Endodermal cell (in vitro differentiated cells): ENCODE measurements at places on chromosomes 1 and 21.
A peak's percentile ranks its signal among the peaks of the same experiment; 100 is the strongest.

- DNase-seq, result no peak
Observed at GRCh38 chr1:26028490-26028980, 7.0 kb downstream of the EXTL1 start.

DNA sequence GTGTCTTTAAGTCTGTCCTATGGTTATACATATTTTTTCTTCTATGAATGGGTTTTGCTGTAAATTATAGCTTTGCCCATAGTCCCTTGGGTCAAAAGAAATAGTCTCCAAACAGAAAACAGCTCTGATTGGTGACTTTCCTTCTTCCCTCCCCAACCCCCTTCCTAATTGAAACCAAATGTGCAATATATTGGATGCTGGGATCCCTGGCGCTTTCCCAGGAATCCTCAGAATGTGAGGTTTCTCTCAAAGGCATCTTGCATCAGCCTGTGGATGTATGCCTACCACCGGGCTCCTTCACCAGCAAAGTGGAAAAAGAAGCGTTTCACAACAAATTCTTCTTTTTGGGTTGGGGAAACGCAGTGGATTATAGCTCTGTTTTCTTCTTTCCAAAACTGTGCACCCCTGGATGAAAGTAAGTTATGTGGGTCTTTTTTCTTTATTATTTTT is at the start of gene DDR2:
Gene DDR2 (plus strand): TSS at position 248 of the 450 bp plus-strand sequence. CDS start 86,600 bp downstream, outside the sequence.
- DNase-seq, result peak; percentile 50

- no peak for DNase-seq
Observed at GRCh38 chr21:44865561-44866280, 7.8 kb downstream of the PTTG1IP start.

DNA sequence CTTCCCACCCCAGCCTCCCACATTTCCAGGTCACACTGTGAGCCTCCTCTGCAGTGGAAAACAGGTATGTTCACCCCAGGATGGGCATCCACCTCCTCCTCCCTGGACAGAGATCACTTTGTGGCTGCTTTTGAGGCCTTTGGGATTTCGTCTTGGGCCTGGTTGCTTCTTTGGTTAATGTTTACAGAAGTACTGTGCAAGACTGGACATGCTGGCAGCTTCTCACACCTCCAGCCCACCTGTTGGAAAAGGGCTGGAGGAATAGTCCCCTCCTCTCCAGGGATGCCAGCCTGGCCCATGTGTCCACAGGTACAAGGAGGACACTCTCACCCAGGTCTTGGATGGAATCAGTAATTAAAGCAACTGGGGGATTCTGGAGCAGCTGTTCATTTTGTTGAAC is 56.1 kb downstream of the KAZN start:
- no peak for DNase-seq

- DNase-seq, result no peak
Observed at GRCh38 chr1:160107512-160107911, 8.0 kb upstream of the ATP1A2 start.

- DNase-seq, result no peak
Observed at GRCh38 chr1:241440904-241441303, 78.7 kb downstream of the FH start.

DNA sequence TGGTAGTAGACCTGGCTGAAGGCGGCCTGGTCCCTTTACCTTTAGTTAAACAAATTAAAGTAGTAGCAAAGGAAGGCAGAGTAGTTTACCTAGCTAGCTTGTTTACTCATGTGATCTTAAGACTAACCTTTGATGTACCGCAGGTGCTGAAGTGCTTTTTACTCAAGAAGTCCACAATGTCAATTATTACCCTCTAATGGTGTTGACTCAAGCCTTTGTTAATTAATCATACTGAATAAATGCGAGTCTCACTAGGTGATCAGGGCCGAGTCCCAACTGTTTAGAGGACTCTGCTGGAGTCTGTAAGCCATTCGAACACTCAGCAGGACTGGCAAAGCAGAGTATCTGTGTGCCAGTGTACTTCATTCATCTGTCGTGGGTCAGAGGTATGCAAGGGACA is 381.1 kb upstream of the NCAM2 start:
- peak; percentile 66 for DNase-seq

- no peak for DNase-seq
Observed at GRCh38 chr1:66747501-66747900, 4.8 kb upstream of the DYNLT5 start.

- no peak for DNase-seq
Observed at GRCh38 chr1:118145721-118146120, 39.3 kb downstream of the SPAG17 start.

GRCh38 chr1:234676103-234676594 is 66.2 kb upstream of the IRF2BP2 start:
- DNase-seq, result peak; percentile 93

DNA sequence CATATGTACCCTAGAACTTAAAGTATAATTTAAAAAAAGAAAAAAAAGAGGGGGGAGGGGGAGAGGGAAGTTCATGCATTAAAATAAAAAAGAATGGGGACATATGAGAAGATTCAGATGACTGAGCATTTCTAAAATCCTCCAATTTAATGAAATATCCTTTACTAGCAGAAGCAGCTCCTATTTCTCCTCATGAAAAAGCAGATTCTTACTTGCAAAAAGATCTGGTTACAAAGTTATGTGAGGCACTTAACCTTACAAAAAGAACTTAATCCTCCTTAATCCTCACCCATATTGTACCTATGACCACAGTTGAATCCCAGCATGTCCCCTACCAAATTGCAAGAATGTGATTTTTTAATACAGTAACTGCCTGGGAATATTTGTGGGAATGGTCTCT is 298.5 kb downstream of the SRGAP2C start:
- DNase-seq, result no peak

GRCh38 chr1:200176181-200176580 is 148.7 kb downstream of the NR5A2 start:
- no peak for DNase-seq

- no peak for DNase-seq
Observed at GRCh38 chr1:15016001-15016400, 137.5 kb upstream of the TMEM51 start.

- no peak for DNase-seq
Observed at GRCh38 chr1:72278461-72278860, 3.9 kb downstream of the NEGR1 start.

DNA sequence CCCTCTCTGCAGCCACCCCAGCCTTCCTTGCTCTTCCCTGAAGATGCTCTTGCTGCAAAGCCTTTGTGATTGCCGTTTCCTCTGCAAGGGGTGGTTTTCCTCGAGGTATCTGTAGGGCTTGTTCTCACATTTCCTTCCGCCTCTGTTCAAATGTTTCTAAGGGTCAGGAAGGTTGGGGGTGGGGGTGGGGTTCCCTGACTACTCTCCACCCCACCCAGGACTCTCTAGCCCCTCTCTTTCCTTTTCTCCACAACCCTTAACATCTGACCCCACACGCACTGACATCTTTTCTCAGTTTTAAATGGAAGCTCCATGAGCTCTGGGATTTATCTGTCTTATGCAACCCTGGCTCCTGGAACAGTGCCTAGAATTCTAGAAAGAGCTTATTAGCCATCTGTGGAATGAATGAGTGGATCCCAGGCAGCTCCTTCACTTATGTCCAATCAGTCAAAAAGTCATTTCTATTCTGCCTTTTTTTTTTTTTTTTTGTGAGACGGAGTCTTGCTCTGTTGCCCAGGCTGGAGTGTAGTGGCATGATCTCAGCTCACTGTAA is 27.3 kb upstream of the ZNF362 start:
- DNase-seq, result no peak

GRCh38 chr21:44995343-44995941 is 55.6 kb downstream of the SLX9 start:
- DNase-seq, result no peak

GRCh38 chr1:37354876-37355650 is 119.3 kb upstream of the ZC3H12A start:
- DNase-seq, result no peak

- DNase-seq, result no peak
Observed at GRCh38 chr1:29625084-29625420, 388.7 kb downstream of the PTPRU start.

DNA sequence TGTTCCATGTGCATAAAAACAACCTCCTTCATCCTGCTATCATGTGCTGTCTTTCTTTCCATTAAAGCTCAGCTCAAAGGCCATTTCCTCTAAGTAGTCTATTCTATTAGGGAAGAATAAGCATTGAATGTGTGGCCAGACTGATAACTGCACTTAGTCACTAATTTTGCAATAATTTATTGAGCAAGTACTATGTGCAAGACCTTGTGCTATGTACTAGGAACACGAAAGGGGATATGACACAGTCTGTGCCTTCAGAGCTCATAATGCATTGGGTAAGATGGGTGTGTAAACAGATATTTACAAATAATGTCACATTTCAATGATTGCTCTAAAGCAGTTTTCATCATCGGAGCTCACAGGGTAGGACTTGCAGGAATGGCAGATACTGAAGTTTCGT is 54.2 kb downstream of the NMNAT2 start:
- no peak for DNase-seq

DNA sequence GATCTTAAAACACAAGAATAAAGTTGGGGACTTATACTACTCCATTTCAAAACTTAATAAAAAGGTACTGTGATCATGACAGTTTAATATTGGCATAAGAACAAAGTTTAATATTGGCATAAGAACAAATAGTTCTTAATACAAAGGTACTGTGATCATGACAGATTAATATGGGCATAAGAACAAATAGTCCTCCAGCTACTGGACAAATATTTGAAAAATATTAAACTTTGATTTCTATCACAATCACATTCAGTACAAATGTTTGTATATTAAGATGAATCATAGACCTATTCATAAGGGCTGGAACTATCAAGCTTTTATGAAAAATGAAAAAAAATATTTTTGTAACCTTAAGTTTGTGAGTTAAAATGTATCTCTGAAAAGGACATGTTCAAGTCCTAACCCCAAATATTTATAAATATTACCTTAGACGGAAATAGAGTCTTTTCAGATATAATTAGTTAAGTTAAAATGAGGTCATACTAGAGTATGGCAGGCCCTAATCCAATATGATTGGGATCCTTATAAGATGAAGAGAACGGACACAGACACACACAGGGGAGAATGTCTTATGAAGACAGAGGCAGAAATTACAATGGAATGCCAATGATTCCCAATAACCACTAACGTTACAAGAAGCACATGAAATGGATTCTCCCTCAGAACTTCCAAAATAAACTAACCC is 79.1 kb upstream of the RGS1 start:
- no peak for DNase-seq

DNA sequence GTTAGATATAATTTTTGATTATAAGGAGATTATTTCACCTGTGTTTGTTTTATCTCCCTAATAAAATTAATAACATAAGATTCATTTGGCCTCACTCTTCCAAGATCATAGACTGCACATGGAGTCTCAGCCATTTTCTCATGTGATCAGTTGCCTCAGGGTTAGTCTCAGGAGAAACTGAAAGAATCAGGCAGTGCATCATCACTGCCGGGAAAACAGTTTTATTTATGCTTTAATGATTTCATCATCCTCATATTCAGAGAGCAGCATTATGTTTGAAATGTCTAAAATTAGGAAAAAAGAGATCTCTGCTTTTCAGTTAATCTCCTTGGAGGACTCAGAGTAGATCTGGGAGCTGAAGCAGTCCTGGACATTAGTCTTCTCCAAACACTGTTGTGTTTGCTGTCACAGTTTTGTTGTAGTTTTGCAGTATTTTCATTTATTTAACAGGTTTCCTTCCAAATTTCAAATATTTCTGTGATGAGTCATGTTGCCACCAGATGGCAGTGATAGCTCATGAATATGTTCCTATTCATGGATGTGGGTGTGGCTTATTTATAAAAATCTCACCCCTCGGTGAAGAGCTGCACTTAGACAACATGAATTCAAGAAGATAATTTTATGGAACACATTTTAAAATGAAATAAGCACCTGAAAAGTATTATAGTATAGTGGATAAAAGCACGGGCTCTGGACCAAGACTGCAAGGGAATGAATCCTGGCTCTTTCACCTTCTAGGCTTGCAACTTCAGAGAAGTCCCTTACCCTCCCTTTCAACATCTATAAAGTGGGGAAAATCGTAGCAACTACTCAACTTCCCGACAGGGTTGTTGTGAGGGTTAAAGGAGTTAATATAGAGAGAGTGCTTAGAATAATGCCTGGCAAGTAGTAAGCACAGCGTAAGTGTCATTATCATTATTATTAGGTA is 31.2 kb downstream of the CHD1L start:
- no peak for DNase-seq
